Spinal cord (tissue), 10 donors: ENCODE measurements at places on chromosomes 5 and 9.

DNA sequence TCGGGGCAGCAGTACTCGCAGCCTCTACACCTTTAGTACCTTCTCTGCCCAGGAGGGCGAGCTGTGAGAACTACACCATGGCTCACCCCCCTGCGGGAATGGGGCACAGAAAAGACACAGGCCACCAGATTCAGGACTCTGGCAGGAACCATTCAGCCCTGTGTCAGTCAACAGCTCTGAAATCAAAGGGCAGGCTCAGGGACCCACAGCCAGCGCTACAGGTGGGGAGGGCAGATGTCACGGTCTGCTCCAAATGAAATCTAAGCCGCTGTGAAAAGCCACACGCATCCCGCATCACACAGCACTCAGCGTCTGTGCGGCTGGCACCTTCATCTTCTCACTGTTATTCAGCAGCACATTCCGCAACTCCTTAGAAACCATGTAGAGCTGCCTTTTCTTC is 27.9 kb downstream of the NSUN2 start:
- DNase-seq: no peak

GRCh38 chr9:81416476-81417298 is 272.7 kb downstream of the TLE1 start:
- no peak for DNase-seq

GRCh38 chr9:89992326-89993198 is 387.8 kb downstream of the GADD45G start:
- DNase-seq: no peak

DNA sequence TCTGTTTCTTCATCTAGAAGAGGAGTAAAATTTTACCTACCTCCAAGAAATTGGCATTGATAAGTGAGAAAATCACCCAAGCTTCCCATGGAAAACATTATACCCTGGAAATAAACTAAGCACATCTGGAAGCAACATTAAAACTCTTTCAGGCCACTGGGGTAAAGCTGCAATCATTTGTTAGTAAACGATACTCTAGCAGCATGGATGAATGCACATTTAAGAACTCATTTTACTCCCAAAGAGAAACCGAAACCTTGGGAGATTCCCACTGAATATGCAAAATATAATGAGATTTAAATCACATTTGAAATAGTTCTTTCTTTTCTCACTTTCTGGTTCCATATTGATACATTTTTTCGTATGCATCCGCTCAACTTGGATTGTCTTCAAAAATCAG is 467.5 kb downstream of the EFNA5 start:
- DNase-seq: no peak

GRCh38 chr9:94822273-94822672 is 95.8 kb downstream of the AOPEP start:
- no peak for DNase-seq

DNA sequence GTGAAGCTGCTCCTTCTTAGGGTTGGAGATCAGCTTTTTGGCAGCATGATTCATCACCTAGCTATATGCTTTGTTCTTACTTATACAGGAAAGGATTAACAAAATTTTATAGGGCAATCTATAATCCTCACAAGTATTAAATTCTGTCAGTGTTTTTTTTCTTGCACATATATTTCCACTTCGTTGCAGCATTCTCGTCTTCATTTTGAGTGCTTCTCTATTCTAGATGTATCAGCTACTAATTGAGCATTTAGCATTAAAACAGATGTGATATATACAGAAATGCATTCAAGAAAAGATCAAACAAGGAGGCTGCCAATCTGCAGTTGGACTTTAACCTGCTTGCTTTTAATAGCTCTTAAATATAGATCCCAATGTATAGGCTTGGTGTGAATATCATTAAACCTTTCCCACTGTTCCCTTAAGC is 3.6 kb upstream of the CTXN3 start:
- no peak for DNase-seq

DNA sequence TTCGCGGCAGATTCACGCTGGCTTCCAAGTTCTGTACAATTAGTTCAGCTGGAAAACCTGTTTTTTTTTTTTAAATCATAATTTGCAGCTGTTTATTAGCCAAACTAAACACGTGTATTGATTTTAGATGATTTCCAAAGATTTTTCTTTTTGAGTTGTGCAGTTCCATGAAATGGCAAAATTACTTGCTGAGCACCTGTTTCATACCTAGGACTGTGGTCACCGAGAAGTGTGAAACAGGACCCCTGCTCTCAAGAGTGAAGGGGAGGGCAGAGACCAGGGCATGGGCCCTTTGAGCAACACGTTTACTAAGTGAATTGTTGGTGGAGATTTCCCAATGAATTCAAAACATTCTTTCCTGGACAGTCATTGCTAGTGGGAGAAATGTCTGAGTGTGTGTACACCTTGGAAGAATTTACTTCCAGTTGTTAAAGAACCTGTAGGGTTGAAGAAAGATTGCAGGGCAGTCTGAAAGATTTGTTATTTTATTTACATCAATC is 688 bp downstream of the SNX24 start:
- DNase-seq: no peak
